Activated CD4-positive, alpha-beta T cell treated with anti-CD3 and anti-CD28 coated beads for 4 hours (primary cell): ENCODE measurements at places on chromosomes 16 and 17.
A peak's percentile ranks its signal among the peaks of the same experiment; 100 is the strongest.

DNA sequence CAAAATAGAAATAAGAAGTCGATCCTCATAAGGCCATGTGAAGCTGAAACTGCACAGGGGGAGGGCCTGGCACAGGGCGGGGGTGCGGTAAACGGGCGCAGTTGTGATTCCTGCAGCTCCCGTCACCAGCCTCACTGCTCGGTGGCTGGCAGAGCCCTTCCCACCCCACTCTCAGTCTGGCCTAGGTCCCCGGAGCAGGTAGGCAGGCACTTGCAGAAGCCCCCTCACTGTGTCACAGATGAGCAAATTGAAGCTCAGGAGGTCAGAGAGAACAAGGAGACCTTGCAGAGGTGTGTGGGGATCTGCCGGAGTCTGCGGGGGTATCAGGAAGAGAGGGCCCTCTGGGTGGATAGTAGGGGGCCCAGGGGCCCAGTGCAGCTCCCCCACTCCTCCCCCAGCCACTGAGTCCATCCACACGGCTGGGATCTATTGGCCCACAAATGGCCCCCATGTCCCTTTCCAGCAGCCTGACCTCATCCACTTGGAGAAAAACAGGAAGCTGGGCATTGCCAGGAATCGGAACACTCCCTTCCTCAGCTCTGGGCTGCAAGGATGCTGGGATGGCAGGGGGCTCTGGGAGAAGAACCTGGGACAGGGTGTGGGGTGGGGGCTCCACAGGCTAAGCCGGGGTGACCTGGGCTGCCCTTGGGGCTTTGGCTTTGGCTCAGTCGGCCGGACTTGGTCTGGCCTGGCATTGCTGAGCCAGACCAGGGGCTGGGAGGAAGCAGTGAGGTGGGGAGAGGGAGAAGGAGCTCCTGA is 21.4 kb upstream of the MAP3K14 start:
- DNase-seq, result no peak

DNA sequence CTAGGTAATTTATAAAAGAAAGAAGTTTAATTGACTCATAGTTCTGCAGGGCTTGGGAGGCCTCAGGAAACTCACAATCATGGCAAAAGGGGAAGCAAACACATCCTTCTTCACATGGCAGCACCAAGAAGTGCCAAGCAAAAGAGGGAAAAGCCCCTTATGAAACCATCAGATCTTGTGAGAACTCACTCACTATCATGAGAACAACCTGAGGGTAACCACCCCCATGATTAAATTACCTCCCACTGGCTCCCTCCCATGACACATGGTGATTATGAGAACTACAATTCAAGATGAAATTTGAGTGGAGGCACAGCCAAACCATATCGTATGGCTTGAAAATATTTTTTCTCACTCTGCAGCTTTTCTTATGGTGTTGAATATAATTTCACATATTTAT is 151.7 kb downstream of the ANKFN1 start:
- DNase-seq, result no peak

DNA sequence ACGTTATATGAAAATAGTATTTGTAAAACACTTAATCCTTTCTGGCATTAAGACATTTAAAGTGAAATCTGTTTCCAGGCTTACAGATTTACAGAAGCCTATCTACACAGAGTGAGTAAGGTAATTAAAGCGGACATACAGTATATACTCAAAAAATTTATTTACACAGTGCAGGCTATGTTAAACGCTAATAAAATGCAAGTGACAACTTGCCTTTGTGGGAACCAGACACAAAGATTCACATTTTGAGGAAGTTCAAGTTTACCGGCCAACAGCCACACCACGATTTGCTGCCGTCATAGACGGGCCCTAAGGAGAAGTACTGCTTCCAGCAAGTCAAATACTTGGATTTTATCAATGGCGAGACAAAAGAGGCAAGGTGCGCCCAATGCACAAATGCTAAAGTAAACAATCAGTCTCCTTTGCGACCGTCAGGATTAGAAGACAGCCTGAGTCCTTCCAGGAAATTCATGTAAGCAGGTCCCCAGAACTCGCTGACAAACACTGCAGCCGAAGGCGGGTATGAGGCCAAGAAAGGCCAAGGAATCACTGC is 801 bp downstream of the VPS35 start:
- DNase-seq, result no peak

GRCh38 chr17:50841277-50841948 is 6.0 kb downstream of the WFIKKN2 start:
- DNase-seq, result no peak

- no peak for DNase-seq
These were observed 543.7 kb upstream of the CDH11 start for GRCh38 chr16:65665586-65665985.

DNA sequence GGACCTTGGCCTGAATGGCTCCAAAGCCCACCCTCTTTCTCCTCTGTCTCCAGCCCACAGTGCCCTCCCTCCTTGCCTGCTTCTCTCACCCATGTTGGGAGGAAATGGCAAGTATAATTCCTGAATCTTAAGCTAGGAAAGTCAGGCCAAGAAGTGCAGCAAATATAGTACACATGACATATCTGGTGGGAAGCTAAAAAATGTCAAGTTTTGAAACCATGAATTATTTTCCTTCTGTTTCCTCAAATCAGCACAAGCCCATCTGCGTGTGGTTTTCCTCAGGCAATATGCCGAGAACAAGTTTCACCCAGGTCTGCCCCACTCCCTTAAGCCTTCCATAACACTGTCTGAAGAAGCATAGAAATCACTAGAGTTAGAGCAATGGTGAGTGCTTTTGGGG is 502.8 kb upstream of the CDH11 start:
- DNase-seq, result no peak

DNA sequence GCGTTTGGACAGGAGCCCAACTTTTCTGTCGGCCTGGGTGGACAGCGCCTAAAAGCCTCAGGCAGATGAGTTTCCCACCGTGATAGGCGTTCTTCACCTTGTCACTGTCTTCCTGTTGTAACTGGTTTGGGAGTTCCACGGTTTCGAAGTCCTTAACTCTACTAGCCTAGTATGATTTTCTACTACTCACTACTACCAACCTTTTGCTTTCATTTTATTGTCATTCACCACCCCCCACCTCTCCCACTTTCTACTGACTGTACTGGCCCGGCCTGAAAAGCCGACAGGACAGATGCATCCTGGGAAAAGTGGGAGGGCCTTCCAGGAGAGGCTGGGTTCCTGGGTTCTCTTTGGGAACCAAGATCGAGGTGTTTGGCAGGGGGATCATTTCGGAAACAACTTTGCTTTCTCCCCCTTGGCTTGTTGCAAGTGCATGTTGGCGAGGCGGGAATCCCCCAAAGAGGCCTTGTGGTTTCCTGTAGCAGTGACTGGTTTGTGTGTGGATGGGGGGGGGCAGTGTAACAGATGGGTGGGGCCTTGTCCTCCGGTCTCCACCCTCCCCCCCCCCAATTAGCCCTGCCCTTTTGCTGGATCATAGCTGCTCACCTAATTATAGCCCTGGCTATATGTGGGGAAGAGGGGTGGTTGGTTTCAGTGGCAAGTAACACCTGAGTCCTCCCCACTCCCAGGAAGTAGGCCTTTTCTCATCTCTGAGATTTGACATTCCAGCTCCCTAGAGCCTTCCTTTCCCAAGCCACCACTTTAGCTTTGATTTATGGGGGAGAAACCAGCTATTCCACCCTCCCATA is 1.4 kb downstream of the EIF5A start:
- DNase-seq, result peak; percentile 91

DNA sequence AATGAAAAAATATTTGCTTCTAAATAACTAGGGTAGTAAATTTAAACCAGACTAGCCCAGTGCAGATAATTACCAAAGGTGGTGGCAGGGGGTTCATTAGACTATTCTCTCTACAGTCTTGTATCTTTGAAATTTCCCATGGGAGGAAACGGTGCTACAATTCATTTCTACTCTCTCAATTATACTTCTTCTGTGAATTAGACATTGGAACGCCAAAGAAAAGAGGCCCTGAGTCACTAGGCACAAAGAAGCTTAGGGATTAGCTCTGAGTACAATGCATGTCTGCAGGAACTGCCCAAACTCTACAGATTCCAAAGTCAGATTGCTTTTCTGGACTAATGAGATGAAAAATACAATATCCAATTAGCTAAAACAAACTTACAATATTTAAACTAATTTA is 30.7 kb upstream of the ARL6IP1 start:
- no peak for DNase-seq

DNA sequence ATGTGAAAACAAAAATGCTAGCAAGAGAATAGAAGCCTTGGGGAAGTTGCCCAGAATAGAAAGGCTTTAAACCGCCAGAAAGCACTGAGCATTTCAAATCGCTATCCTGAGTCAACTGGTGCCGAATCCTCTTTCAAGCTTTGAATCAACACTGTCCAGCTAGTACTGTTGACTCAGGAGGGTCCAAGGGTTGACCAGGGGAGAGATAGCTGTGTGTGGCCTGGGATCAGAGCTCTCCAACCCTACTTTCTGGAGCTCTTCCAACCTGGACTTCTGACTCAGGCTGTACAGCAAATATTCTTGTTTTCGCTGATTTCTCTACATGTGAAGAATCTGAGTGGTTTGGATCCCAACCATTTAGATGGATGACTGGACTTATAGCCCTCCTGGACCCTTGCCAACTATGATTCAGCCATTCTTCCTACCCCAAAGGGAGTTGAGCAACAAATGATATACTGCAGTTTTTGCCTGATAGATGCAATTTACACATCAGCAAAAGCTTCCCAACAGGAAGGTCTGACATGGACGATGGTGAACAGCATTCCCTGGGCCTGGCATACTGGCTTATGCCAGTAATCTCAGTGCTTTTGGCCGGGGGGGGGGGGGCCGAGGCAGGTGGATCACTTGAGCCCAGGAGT is 154.0 kb upstream of the SDK2 start:
- DNase-seq, result no peak

GRCh38 chr17:28747801-28748750 is 4.3 kb downstream of the TRAF4 start:
- no peak for DNase-seq

DNA sequence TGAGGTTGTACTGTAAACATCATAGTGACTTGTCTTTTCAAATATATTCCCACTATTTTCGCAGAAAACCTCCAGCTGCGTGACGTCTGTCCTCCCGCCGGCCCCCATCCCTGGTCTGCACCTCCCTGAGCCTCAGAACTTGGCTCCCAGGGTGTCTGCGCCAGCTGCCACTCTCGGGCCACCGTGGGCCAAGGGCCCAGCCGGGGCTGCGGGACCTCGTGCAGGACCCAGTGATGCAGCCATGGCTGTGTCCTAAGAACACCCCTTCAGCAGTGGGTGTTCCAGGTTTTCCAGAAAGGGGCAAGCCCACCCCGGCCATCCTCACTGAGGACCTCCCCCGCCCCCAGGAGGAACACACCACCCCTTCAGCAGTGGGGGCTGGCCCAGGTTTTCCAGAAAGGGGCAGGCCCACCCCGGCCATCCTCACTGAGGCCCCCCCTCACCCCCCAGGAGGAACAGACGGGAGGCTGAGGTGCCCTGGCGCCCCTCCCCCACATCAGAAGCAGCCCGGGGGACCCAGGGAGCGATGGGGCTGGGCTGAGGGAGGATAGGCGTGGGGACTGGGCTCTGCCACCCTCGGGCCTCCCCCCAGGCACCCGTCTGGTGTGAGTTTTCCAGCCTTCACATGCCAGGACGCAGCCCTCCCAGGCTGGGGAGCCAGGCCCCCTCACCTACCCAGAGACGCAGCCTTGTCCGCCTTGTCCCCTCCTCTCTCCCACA is 12.2 kb upstream of the ZFPM1 start:
- DNase-seq, result no peak

DNA sequence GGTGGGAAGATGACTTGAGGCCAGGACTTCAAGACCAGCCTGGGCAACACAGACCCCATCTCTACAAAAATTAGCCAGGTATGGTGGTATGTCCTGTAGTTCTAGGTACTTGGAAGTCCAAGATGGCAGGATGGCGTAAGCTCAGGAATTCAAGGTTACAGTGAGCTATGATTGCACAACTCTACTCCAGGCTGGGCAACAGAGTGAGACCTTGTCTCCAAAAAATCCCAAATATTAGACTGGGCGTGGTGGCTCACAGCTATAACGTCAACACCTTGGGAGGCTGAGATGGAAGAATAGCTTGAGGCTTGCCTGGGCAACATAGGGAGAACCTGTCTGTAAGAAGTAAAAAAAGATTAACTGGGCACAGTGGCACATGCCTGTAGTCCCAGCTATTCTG is 30.8 kb downstream of the SUZ12 start:
- no peak for DNase-seq

DNA sequence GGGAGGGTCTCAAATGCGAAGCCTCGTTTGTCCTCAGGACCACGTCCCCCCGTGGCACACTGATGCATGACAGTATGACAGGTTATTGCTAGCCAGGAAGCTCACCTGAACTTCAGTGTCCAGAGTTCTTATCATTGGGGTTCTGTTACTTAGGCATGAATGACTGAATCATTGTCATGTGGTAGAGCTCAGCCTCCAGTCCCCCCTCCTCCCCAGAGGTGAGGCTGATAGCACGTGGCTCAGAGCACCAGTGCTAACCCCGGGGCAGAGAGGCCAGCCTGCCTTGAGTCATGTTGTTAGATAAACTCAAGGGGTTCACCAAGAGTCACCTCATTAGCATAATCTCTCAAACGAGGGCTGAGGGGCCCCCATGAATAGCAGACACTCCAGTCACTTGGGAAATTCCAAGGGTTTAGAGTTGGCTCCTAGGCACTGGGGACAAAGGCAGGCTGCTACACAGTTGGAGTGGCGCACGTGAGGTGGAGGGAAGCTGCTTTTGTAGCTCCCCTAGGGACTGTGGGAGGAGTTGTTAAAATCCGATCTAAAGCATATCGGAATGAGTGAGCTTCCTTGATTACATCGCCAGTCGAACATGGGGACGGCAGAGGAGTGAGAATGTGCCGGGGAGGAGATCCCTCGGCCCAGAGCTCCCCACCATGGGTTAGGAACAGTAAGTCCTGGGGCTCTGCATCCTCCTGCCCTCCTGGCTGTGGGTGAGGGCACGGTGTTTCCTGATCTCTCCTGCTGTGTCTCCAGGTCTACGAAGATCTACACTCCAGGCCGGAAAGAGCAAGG is 18.2 kb downstream of the DHX38 start:
- no peak for DNase-seq

DNA sequence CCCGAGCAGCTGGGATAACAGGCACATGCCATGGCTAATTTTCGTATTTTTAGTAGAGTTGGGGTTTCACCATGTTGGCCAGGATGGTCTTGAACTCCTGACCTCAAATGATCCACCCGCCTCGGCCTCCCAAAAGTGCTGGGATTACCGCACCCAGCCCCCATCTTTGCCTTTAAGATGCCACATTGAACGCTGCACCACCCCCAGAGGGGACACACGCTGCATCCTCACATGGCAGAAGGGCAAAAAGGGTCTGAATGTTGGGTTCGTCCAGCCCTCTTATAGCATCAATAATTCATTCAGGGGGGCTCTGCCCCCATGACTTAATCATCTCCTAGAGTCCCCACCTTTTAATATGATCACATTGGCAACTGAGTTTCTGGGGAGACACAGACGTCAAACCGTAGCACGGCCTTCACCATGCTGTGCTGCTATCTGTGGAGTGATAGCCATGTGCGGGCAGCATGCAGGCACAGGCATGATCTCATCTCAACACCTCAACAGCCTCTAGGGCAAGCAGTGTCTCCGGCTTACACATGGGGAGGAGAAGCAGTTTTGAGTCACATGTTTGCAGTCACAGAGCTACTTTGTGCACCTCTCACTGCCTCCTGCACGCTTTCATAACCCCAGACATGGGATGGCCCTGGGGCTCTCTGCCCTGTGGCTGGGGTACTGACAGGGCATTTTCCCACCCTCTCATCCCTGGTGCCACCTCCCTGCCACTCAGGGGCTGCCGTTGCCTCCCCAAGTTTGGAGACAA is 30.0 kb downstream of the IL21R start:
- DNase-seq, result no peak
